ENCODE measurements at places on chromosomes 5 and 9.

DNA sequence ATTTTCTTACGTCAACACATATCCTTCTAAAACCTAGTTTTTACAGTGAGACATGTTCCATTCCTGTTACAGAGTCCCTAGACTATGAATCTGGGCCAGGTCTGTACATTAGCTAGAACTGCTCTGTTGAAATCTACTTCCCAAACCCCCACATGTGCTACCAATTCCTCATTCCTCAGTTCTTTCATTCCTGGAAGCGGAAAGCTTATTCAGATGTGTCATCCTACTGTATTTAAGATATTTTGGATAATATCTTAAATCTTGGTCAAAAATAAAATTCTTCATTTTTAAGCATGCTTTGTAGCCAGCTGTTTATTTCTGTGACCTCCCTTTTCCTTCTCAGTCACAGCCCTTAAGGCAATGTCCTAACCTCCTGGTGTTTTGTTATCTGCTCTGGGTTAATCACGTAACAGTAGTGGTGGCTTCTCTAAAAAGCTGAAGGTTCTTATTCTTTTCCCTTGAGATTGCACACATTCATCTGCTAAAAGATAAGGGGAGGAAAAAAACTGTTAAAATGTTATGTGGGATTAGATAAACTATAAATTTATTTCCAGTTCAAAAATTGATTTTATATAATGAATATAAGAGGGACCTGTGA, 35.6 kb downstream of the GLRX start:
- no peak for DNase-seq

DNA sequence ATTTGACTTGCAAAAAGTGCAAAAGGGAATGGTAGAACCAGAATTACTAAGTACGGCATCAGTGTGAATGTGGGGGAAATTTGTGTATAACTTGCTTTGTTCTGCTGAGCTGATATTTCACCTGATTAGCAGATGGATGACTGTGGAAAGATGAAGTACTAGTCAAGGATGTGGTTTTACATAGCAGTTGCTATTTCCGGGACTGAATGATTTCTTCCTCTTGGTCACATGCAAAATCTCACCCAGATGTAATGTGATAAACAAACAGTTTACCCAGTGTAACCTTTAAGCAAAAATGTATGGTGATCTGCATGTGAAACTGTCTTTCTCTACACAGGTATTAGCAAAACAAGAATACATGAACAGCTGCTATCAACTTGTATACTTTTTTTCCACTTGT, 46.1 kb downstream of the DCP2 start:
- no peak for DNase-seq

- DNase-seq: no peak
These were observed 6.9 kb downstream of the PROP1 start for GRCh38 chr5:177988989-177989625.

DNA sequence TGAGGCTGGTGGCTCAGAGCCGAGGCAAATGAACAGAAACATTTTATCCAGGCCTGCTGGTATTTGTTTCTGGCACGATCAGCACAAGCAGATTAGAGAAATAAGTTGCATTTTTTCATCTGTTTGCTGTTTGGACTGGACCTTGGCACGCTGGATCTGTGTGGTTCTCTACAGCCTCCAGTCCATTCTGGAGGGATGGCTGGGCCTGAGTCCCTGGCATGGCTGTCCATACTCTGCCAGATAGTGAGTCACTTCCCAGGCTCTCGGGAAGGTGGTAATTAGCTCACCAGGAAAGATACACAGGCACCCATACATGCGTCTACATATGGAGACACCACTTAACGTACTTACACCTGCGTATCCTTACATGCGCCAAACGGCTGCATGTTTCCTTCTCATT, 78.6 kb downstream of the SPRY4 start:
- no peak for DNase-seq

GRCh38 chr5:43065387-43065947, 25.3 kb upstream of the ANXA2R start:
- DNase-seq: no peak

GRCh38 chr5:84381502-84382362, 2.9 kb downstream of the EDIL3 start:
- no peak for DNase-seq

DNA sequence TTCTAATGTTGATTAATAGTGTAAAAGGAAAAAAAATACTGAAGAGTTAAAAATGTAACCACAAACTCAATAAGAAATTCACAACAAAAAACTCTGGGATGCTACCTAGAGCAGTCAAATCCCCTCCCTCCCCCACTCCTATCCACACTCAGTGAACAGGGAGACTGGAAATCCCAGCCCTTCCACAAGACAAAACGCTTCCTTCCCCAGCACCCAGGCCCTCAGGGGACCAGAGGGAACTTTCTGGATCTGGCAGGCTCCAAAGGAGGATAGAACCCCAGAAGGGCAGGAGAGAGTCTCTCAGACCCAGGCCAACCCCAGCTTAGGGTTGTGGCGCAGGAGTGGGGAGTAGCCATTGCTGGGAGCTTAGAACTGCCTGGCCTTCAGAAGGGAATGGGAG, 55.0 kb downstream of the DCP2 start:
- no peak for DNase-seq

DNA sequence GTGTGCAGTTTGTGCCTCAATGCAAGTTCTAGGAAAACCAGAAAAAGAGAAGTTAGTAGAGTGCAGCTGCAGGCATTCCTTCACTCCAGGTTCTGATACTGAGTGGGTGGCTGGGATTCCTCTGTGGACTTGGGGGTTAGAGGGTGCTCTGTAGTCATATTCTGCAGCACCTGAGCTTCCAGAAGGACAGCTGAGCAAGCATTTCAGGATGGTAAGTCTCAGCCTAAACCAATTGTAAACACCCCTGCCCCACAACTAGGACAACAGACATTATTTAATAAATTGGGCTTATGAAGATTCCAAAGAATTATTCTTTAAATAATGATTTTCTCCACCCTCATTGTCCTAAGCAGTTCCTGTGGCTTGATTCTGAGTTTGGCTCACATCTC, 9.1 kb downstream of the FAXDC2 start:
- no peak for DNase-seq

DNA sequence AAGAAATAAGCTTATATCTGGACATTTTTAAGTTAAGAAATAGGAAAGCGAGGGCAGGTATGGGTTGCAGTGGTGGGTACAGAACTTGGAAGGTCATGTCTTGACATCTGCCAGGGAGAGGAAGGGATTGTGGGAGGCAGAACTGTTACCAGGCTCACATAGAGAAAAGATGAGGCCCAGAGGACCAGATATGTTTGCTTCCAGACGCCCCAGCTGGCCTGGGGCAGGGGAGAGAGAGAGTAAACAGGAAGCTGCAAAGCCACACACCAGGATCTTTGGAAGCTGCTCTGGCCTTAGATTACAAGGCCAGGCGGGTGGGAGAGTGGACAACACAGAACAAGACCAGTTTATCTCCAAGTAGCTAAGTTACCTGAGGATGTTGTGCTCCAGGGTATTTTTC, 71.2 kb downstream of the MARCHF11 start:
- DNase-seq: no peak

GRCh38 chr5:168663276-168664004, 84.3 kb upstream of the PANK3 start:
- DNase-seq: no peak
